ENCODE measurements at places on chromosomes 3 and 15.

GRCh38 chr15:85388566-85389305 is 8.3 kb downstream of the AKAP13 start:
- no peak for DNase-seq

- no peak for DNase-seq
Observed at GRCh38 chr3:196843435-196844110, 24.1 kb upstream of the SENP5 start.

- no peak for DNase-seq
Observed at GRCh38 chr3:61052851-61053250, 198.4 kb downstream of the FHIT start.

- no peak for DNase-seq
Observed at GRCh38 chr3:77324105-77324504, 284.2 kb downstream of the ROBO2 start.

DNA sequence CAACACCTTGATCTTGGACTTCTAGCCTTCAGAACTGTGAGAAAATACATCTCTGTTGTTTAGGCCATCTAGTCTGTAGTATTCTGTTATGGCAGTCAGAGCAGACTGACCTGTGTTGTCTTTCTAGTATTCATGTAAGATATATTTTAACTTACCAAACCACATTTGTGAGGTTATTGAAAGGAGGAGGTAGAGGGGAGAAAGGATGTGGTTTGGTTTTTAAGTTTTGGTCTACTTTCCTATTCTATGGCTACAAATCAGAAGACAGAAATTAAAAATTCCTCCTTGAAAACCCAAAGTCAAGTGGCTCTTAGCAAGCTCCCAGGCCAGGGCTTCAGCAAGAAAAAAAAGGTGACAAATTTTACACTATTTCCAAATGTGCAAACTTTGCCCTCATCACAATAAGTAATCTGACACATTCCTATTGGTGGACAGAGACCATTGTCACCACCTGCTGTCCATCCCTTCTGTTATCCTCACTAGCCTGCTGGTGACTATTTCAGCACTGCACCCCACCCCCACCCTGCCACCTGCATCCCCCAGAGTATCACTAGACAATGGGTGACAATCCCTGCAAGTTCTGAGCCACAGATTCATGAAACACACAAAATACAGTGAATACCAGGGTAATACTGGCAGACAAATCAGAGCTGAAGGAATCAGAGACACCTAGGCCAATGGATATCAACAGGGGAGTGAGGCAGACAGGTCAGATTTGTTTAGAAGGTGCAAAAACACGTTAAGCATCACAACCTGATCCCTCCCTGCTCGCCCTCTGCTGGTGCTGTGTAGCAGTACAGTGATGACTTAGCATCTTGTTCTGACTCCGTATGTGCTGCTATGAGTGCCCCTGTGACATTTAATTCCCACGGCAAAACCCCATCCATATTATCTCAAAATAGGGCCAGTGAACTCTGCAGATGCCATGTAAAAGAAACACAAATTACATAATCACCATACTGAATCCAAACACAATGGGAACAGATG is 79.0 kb upstream of the DCLK3 start:
- DNase-seq = no peak

DNA sequence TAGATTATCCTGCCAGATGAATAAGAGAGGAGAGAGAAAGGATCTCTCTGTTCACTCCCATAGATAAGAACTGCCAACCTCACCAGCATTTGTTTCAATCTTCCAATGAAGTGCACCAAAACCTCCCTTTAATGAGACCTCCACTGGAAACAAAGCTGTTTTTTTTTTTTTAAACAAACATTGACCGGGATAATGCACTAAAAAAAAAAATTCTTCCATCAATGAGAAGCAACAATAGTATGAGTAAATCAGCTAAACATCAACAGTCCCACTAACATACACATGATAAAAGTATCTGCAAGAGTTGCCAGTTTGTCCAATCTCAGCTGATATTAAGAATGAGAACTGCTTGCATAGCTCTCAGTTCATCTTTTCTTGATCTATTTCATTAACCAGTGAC is 19.9 kb downstream of the TJP1 start:
- no peak for DNase-seq

GRCh38 chr15:73387507-73388255 is 18.9 kb upstream of the HCN4 start:
- no peak for DNase-seq

Data from NCI-H2171 (cell line).